RPMI7951 (cell line): ENCODE measurements at places on chromosomes 2 and 18. TPM values are rescaled to one million over a fixed set of nuclear protein-coding genes. Genes with fewer than 3 reads are reported as not detected.
A peak's percentile ranks its signal among the peaks of the same experiment; 100 is the strongest.

The NCKAP5 gene
- total RNA-seq: 0.49 and 1.1 TPM in 2 replicates

The DPP4 gene
- total RNA-seq: 2.8 and 3.1 TPM in 2 replicates

The PLCD4 gene
- 8.5 and 10.2 TPM in 2 replicates for total RNA-seq

The CMPK2 gene
- 3.7 and 4.4 TPM in 2 replicates for total RNA-seq

The NPPC gene
- 0.59 TPM in 1 of 2 replicates, not detected in the other for total RNA-seq

DNA sequence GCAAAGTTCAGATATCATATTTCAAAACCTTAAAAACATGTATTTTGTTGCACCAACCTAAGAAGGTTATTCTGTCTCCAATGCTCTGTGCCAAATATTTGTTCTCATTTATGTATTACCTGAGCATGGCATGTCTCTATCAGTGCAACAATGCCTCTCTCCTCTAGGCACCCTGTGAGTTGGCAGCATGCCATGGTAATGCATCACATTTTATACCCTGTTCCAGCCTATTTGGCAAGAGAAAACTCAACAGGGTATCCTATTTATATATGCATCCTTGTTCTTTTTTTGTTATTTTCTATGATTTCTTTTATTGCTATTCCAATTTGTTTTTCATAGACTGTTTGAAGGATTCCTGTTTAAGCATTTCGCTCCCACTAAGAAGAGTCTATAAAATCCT, 126.3 kb upstream of the NRXN1 start:
- DNase-seq: no peak

GRCh38 chr2:219612577-219613286, 14.7 kb upstream of the SLC4A3 start:
- DNase-seq: no peak

DNA sequence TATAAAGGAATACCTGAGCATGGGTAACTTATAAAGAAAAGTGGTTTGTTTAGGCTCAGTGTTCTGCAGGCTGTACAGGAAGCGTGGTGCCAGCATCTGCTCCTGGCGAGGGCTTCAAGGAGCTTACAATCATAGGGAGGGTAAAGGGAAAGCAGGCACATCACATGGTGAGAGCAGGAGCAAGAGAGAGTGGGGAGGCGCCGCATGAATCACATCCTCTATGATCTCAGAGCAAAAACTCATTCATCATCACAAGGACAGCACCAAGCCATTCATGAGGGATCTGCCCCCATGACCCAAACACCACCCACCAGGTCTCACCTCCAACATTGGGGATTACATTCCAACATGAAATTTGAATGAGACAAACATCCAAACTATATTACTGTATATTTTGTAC, 32.5 kb downstream of the R3HDM1 start:
- peak; percentile 46 for DNase-seq

DNA sequence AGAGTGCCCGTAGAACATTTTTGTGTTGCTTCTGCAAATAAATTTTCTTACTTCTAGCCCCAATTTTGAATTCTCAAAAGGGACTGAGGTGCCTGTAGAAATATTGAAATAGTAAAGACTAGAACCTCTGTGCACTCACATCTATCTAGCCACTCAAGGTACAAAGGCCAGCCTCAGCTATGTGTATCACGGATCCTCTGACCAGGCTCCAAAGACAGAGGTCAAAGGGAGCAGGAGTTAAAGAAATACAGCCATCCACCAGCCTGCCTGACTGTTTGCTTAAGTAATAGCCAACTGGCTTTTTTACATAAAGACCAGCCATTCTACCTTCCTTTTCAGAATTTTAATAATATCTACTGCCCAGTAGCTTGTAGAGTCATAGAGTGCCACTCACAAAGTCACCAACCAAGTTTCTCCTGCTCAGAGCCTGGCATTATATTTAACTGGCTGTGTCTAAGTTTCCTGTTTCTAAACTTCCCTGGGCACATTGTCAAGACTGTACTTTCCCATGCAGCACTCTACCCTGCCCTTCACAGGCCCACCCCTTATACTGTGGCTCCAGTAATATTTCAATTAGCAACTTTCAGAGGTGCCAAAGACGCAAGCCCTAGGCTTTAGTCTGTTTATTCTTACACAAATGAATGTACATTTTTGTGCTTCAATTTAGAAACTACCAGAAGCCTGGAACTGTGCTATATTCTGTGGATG, 338.3 kb upstream of the NT5C1B start:
- DNase-seq: no peak

GRCh38 chr2:6523476-6523875, 342.2 kb downstream of the CMPK2 start:
- no peak for DNase-seq

GRCh38 chr2:114446571-114446970, 4.1 kb downstream of the DPP10 start:
- no peak for DNase-seq

DNA sequence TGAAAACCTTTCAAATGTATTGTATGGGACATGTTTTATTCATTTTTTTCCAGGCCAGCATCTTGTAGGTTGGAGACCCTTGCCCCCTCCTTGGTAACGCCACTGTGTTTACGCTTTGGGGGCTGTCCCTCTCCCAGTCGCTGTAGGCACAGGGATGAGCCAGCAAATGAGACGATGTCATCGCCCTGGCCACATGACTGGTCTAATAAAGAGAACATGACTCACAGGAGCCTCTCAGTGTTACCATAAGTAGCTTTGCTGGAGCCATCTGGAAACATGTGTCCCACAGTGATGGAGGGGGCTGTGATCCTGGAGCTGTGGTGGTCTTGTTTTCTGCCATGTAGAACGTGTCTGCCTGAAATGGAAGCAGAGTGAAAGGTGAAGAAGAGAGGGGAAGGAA, 78.9 kb downstream of the CD8B2 start:
- DNase-seq: peak; percentile 30

GRCh38 chr2:188199716-188200128, 92.0 kb upstream of the GULP1 start:
- DNase-seq: peak; percentile 93

- no peak for DNase-seq
Measured at GRCh38 chr2:36477315-36477714, 120.7 kb downstream of the FEZ2 start.

DNA sequence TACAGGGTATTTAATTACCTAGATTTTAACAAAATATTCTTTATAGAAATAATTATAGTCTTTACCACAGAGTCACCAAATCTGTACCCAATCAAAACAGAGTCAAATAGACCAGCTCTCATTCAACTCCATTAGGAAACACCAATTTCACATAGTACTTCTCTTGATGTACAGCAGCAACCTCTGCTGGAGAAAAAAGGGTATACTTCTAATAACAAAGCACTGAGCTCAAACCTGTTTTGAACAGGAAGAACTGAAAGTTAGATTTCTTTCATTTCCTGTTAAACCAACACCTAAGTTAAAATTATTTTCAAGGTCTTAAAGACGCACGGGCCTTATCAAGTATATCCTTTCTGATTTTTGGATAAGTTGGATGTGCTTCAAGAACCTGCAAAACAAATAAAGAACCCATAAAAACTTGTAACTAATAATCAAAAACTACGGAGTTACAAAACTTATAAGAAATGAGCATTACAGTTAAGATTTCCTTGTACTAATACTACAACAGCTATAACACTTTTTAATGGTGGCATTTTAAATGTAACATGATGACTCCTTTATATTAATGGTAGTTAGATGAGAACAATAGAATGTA, 79.0 kb downstream of the TTC21B start:
- peak; percentile 48 for DNase-seq
